Activated CD8-positive, alpha-beta T cell treated with anti-CD3 and anti-CD28 coated beads, Interleukin-2, amount 10 ng/mL, durations not matched to agents 7 days and 5 days (primary cell): ENCODE measurements at places on chromosomes 2 and 18. TPM values are rescaled to one million over a fixed set of nuclear protein-coding genes. Genes with fewer than 3 reads are reported as not detected.
A peak's percentile ranks its signal among the peaks of the same experiment; 100 is the strongest.

GRCh38 chr2:49028101-49028500, 126.2 kb downstream of the FSHR start:
- DNase-seq: no peak
- no peaks in the 10 kb centered on the region for H3K36me3 ChIP-seq
- no peak overlapping the region for H3K27ac ChIP-seq
- H3K4me3 ChIP-seq: no peak overlapping the region

GRCh38 chr18:40902436-40902835, 1052.6 kb upstream of the PIK3C3 start:
- DNase-seq: no peak
- H3K4me1 ChIP-seq: no peaks in the 10 kb centered on the region

The SOWAHC gene
- total RNA-seq: not detected

DNA sequence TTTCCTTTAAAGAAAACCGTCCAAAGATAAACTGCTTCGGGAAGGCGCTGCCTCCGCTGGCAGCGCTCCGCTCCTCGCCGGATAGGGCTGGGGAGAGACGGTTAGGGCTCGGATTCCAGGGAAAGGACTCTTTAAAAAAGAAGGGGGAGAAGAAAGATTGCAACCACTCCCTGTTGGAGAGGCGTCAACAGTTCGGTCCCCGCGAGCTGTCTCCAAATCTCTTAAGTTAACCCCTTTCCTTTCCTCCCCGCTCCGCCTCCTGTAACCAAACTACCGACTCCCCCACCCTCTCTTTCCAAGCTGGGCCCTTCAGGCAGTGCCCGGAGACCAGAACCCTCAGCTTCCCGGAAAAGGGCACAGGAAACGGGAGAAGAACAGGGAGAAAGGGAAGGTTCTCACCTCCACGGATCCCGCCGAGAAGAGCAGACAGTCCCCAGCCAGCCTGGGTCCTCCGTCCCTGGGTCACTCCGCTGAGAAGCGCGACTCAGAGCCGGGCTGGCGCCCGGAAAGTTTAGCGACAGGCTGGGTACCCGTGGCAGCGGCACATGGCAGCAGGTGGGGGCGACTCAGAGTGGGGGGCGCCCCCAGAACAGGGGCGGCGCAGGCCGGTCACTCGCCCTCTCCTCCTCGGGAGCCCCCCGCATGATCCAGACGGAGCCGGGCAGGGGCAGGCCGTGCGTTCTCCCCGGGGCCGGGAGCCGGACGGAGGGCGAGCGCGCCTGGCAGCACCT, 675 bp downstream of the FZD5 start:
- H3K36me3 ChIP-seq: no peaks in the 10 kb centered on the region
- peaks cover 29% of the 10 kb centered on the region for H3K4me1 ChIP-seq
- DNase-seq: peak; percentile 27

The KRCC1 gene
- 20.4 TPM for total RNA-seq

- no peaks in the 10 kb centered on the region for H3K36me3 ChIP-seq
- H3K27ac ChIP-seq: no peak overlapping the region
- H3K27me3 ChIP-seq: peaks cover 27% of the 10 kb centered on the region
- H3K4me1 ChIP-seq: no peaks in the 10 kb centered on the region
These were observed 30.9 kb downstream of the OSBPL6 start for GRCh38 chr2:178225006-178225805.

DNA sequence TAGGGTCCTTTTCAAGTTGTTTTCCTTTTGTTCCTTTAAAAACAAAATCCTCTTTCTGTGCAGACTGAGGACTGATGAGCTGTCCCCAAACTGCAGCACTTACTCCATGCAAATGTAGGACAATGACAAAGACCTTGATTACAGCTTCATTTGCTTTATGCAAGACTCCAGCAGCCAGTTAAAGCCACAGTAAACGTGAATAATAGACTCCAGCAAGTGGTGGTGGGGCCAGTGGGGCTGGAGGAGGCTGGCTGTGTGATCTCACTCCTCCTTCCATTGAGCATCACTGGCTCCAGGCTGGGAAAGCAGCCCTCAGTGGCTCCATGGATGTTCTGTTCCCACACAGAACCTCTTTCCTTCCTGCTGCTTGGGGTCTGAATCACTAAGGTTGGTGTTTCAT, 306.0 kb upstream of the CELF4 start:
- no peaks in the 10 kb centered on the region for H3K27me3 ChIP-seq
- no peaks in the 10 kb centered on the region for H3K4me1 ChIP-seq
- H3K27ac ChIP-seq: no peak overlapping the region
- no peaks in the 10 kb centered on the region for H3K36me3 ChIP-seq
- no peak for DNase-seq
- no peak overlapping the region for H3K4me3 ChIP-seq

GRCh38 chr2:227454323-227454860, 17.6 kb upstream of the AGFG1 start:
- no peak for DNase-seq
- H3K4me1 ChIP-seq: peaks cover 8% of the 10 kb centered on the region
- no peak overlapping the region for H3K27ac ChIP-seq
- no peak overlapping the region for H3K4me3 ChIP-seq
- H3K27me3 ChIP-seq: peaks cover 3% of the 10 kb centered on the region
- H3K36me3 ChIP-seq: no peaks in the 10 kb centered on the region

DNA sequence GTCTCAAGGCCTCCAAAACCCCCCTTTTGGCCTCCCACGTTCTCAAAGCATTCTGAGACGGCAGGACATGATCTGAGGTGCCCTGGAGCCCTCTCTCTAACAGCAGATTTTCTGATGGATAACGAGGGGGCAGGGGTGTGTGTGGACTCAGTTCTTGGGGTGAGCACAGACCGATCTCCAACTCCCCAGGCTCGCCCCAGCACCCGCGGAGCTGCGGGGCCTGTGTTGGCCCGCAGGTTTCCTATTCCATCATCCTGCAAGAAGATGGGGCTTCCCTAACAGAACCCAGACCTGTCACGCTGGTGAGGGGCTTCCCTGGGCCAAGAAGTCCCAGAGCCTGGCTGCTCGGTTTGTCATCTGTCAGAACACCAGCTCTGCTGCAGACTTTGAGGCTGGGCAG, 196.1 kb downstream of the ANAPC1 start:
- peaks cover 10% of the 10 kb centered on the region for H3K27me3 ChIP-seq
- no peak overlapping the region for H3K27ac ChIP-seq
- DNase-seq: no peak
- no peak overlapping the region for H3K4me3 ChIP-seq
- no peaks in the 10 kb centered on the region for H3K36me3 ChIP-seq
- no peaks in the 10 kb centered on the region for H3K4me1 ChIP-seq

The SLC35F6 gene
- total RNA-seq: 21.0 TPM

DNA sequence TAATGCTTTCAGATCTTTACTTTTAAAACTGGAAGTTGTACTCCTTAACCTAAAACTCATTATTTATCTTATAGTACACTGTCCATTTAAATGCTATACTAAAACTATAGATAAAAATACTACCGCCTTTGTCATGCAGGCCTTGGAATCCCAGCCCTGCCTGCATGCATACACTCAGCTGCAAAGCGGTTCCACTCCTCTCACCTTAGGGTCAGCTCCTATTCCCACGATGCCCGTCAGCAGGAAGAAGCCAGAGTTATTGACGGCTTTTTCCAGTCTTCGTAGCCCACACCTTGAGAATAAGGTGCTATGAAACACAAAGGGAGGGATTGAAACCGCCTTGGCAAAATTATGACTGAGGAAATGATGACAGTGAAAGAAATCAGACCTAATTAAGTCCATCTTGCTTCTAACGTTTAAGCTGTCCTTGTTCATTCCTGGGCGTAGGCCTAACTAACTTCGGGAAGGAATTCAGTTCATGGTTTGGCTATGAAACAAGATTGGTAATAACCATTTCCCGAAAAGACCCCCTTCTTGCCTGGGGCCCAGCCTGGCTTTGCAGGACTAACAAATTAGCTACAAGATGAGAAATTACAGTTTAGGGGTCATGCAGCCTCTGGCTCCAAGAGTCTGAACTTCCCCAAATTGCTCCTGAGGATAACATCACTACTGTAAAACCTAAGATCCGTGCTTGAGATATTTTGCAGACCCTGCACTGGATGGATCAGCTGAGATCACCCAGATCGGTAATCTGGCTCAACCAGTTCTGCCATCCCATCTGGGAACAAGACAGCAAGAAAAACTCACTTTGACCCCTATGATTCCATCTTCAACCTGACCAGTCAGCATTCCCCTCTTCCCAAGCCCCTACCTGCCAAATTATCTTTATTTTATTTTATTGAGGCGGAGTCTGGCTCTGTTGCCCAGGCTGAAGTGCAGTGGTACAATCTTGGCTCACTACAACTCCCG, 17.1 kb downstream of the EPB41L5 start:
- no peaks in the 10 kb centered on the region for H3K36me3 ChIP-seq
- no peak overlapping the region for H3K4me3 ChIP-seq
- no peaks in the 10 kb centered on the region for H3K27me3 ChIP-seq
- H3K4me1 ChIP-seq: no peaks in the 10 kb centered on the region

DNA sequence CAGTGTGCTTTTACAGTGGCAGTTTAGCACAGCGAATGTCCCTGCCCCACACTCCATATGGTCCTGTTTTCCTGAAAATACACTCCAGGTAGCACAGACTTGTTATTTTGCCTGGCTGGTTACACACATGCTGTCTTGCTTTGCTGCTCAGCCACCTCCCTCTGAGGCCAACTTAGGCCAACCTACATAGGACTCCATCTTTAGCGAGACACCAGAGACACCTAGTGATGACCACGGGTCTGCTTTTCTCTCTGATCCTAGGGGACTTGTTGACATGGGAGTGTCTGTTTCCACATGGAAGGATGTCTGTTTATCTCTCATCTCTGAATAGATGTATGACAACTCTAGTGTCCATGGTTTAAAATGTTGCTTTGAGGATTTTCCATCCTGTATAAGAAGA, 43.3 kb downstream of the PLEKHB2 start:
- no peak overlapping the region for H3K27ac ChIP-seq
- no peaks in the 10 kb centered on the region for H3K27me3 ChIP-seq
- no peak for DNase-seq
- H3K4me3 ChIP-seq: no peak overlapping the region

DNA sequence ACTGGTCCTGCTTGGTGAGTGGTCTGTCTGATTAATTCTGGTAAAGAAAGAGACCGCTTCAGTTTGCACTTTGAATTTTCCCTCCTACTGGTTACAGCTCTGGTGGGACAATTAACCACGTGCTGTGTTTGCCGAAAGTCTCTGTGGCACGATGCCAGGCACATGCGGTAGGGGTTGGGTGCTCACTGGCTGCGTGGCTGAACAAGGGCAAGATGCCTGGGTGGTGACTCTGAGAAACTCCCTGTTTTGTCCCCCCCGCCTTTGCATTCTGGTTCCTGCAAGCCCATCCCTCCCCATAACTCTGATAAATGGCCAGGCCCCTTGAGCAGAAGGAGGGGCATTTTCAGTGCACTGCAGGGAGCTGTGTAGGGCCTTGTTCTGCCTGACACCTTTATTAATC, 206.1 kb downstream of the TFCP2L1 start:
- DNase-seq: no peak
- no peak overlapping the region for H3K4me3 ChIP-seq
- no peak overlapping the region for H3K27ac ChIP-seq
- H3K4me1 ChIP-seq: no peaks in the 10 kb centered on the region

- no peaks in the 10 kb centered on the region for H3K4me1 ChIP-seq
- no peaks in the 10 kb centered on the region for H3K36me3 ChIP-seq
These were observed 477.5 kb upstream of the SPHKAP start for GRCh38 chr2:228658998-228659397.

DNA sequence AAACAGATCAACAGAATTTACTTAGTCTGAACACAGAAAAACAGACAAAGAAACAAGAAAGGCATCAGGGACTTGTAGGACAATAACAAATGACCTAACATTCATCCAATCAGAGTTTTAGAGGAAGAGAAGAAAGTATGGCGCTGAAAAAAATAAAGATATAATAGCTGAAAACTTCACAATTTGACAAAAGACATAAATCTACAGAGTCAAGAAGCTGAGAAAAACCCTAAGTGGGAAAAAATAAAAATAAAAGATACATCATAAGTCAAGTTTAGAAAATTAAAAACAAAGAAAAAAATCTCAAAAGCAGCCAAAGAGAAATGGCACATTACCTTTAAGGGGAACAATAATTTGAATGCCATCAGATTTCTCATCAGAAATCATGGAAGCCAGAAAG, 7.7 kb downstream of the LDAH start:
- H3K27ac ChIP-seq: no peak overlapping the region
- H3K36me3 ChIP-seq: no peaks in the 10 kb centered on the region
- DNase-seq: no peak
- H3K4me3 ChIP-seq: no peak overlapping the region

The PPM1B gene
- total RNA-seq: 50.3 TPM

- H3K4me1 ChIP-seq: no peaks in the 10 kb centered on the region
- DNase-seq: no peak
- H3K36me3 ChIP-seq: peaks cover 17% of the 10 kb centered on the region
- no peaks in the 10 kb centered on the region for H3K27me3 ChIP-seq
- H3K4me3 ChIP-seq: no peak overlapping the region
These were observed 39.6 kb downstream of the HDHD2 start for GRCh38 chr18:47110492-47111274.

GRCh38 chr2:189534854-189535832, 45.4 kb downstream of the SLC40A1 start:
- H3K4me3 ChIP-seq: no peak overlapping the region
- no peaks in the 10 kb centered on the region for H3K36me3 ChIP-seq
- no peak overlapping the region for H3K27ac ChIP-seq
- DNase-seq: no peak
- no peaks in the 10 kb centered on the region for H3K4me1 ChIP-seq

DNA sequence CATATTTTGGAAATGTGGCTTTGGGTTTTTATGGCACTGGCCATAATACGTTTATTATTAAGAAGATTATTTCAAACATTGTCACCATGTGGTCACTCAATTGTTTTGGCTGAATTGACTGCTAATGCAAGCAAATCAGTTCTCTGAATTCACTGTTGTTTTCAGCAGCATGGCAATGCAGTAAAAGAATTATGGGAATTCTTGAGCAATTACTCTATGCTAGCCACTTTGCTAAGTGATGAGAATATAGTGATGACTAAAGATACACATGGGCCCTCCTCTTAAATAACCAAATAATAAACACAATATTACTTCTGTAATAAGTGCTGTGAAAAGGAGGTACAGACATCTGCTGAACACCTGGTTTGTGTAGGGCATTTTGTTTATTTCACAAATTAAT, 58.0 kb upstream of the FANCL start:
- peaks cover 7% of the 10 kb centered on the region for H3K27me3 ChIP-seq
- H3K27ac ChIP-seq: no peak overlapping the region
- H3K4me1 ChIP-seq: no peaks in the 10 kb centered on the region
- H3K4me3 ChIP-seq: no peak overlapping the region
- DNase-seq: no peak

The SLC4A3 gene
- not detected for total RNA-seq

The TUBB8B gene
- total RNA-seq: not detected

DNA sequence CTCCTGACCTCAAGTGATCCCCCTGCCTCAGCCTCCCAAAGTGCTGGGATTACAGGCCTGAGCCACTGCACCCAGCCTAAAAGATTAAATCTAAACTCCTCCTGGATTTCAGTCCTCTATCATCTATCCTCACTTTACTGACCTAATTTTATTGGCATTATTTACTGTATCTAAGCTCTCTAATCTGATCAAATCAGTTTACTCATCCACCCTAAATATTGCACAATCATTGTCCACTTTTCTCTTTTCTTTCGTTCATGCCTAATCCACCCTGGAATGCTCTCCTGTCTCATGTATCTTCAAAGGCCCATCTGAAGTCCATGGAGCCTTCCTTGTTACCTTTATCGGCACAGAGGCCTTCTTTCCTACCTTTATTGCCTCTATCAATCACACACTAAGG, 31.6 kb upstream of the GPR155 start:
- peaks cover 8% of the 10 kb centered on the region for H3K27me3 ChIP-seq
- no peak for DNase-seq
- peaks cover 20% of the 10 kb centered on the region for H3K4me1 ChIP-seq
- H3K4me3 ChIP-seq: no peak overlapping the region
- no peak overlapping the region for H3K27ac ChIP-seq
